ENCODE measurements at places on chromosomes 1 and 21.

DNA sequence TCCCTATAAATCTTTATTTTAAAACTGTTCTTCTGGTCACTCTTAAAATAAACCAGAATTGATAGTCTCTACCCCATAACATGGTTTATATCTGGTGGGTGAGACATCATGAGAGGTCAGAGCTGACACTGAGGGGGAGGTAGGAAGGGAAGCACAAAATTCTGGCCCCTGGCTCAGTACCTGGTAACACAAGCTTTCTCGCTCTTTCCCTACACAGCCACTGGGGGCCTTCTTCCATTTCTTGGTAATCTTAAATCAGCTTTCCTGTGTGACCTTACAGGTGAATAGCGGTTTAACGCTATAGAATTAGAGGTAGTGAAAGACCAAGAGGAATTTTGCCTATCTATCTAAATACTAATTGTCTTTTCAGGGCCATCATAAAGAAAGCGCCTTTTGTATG, 5.4 kb downstream of the CRNN start:
- no peak for DNase-seq

- DNase-seq = no peak
Measured at GRCh38 chr1:154151311-154151710, 3.6 kb downstream of the NUP210L start.

DNA sequence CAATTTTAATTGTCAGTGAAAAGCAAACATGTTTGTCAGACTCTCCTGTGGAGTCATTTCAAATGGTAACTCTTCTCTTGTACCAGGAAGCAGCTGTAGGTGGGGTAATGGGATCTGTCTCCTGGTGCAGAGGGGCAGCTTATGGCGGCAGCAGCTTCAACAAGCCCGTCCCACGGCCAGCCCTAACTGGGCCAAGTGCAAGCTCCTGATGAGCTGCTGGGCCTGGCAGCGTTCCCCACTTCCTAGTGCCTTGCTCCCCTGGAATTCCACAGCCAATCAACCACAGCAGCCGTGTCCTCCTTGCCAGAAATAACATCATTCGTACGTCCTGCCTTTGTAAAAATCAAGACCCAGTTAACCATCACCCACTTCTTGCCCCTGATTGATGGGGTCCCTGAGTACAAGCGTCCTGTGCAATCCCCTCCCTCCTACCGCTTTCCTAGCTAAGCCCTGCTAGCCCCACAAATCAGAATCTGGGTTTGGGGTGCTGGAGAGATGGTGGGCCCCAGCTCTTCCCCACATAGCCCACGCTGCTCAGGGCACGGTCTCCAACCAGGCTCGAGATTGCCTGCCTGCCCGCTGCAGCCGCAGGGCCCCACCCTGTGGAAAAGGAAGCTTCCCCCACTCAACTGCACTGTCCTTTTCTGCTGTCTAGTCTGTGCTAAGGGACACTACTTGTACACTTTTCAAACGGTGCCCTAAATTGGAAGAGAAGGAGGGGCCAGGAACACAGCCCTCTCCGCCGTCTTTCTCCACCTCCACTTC, 61.2 kb downstream of the TOR1AIP2 start:
- no peak for DNase-seq

DNA sequence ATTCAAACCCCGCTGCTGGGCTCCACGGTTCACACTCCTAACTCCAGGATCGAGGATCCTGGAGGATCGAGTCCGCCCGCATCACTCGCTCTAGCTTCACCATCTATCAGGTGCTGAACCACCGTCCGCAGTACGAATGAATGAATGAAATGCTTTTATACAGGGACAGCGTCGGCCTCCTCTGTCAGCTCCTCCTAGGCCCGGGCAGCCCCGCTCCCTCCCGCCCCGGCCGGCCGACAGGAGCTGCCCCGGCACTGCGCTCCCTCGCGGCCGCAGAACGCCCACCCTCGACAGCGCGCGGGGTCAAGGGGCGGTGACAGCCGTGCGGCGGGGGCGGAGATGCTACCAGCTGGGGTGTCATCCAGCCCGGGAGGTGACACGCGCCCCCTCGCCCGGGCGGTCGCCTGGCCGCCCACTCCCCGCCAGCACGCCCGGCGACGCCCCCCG, 520 bp downstream of the ZBTB17 start:
- DNase-seq = peak; percentile 67

- no peak for DNase-seq
Measured at GRCh38 chr1:96772972-96773371, 51.4 kb downstream of the PTBP2 start.

DNA sequence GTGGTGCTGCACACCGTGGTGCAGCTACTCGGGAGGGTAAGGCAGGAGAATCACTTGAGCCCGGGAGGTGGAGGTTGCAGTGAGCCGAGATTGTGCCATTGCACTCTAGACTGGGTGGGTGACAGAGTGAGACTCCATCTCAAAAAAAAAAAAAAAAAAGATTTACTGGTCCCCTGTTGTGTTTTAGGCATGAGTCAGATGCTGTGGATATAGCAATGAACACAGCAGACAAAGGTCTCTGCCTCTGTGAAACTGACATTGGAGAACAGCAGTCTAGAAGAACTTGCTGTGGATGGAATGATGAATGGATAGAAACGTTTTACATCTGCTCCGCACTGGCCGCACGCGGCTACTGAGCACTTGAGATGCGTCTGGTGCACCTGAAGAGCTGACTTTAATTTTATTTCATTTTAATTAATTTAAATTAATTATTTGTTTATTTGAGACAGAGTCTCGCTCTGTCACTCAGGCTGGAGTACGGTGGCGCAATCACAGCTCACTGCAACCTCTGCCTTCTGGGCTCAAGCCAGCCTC, 24.5 kb upstream of the EPHA2 start:
- DNase-seq = no peak

- DNase-seq = no peak
Measured at GRCh38 chr1:161199506-161200139, 769 bp upstream of the ADAMTS4 start.

- no peak for DNase-seq
Measured at GRCh38 chr1:230858918-230859729, 9.2 kb downstream of the C1orf198 start.

GRCh38 chr1:9559673-9560072, 20.4 kb downstream of the SLC25A33 start:
- DNase-seq = no peak

DNA sequence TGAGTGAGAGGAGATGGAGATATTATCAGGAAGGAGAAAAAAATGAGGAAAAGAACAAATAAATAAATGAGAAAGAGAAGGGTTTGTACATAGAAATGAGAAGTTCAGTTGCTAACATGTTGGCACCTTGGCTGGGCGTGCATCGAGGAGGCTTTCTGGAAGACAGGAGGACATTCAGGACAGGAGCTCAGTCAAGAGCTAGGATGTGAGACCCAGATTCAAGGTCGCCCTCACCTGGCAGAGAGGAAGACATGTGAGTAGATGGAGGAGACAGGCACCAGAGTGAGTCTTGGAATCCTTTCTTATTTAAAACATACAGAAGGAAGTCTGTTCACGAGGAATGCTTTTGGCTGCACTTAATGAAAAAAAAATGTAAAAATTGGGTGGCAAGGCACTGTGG, 640.9 kb downstream of the NPHP4 start:
- DNase-seq = no peak

DNA sequence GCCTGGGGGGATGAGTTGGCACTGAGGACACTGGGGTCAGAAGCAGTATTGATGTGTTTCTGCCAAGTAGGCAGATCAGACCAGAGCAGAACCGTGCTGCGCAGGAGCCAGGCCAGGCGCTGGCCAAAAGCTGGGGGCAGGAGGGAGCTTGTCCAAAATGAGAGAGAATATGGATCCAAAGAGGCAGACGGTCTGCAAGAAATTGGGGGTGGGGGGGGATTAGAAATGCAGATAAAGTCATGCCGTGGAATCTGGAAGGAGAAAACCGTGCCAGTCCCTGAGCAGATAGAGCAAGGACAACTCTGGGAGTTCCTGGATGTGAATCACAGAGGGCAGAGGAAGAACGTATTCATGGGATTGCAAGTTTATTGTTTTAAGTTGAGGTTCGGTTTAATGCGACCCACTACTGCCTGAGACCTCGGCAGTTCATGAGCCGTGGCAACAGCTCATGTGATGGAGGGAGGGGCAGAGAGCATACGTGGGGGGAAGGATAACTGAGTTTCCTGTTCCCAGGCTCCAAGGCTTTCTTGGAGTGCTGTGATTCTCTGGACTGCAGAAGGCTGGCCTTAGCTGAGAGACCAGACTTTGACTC, 224.0 kb downstream of the FGGY start:
- no peak for DNase-seq

DNA sequence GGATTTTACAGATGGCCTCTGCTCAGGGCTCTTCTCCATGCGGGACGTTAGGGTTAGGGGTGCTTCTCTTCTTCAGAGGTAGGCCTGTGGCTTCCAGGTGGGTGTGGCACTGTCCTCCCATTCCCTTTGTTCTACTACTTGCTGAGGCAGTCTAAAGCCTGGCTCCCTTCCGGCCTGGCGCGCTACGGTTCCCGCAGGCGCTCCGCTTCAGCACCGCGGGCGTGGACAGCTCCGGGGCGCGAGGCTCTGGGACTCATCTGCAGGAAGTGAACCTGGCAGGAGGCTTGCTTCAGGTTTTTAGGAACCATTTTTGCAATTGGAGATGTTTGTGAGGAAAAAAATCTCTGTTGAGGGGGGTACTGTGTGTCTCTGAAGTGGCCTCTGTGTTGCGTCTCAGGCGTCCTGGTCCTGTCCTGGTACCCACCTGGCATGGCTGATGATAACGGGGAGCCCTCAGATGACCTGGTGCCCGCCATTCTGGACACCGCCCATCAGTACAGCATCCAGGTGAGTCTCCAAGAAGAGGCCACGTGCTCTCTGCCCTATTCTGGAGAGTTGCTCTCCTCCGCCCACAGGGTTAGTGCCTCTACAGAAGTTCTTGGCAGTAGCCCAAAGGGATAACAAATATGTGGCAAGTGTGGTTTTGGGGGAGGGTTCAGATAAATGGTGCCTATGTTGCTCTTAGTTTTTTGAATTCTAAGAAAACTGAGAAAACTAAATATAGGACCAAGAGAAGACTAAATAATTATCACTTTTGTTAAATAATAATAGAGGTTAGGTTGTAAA, 1.9 kb downstream of the MANEAL start:
- peak; percentile 46 for DNase-seq

GRCh38 chr1:74895411-74895810, 162.5 kb downstream of the TYW3 start:
- no peak for DNase-seq

- DNase-seq = no peak
Measured at GRCh38 chr21:36783612-36784374, 84.9 kb downstream of the SIM2 start.

GRCh38 chr1:108120163-108120562, 80.0 kb downstream of the SLC25A24 start:
- DNase-seq = no peak

- no peak for DNase-seq
Measured at GRCh38 chr1:110356379-110356778, 17.2 kb downstream of the RBM15 start.

DNA sequence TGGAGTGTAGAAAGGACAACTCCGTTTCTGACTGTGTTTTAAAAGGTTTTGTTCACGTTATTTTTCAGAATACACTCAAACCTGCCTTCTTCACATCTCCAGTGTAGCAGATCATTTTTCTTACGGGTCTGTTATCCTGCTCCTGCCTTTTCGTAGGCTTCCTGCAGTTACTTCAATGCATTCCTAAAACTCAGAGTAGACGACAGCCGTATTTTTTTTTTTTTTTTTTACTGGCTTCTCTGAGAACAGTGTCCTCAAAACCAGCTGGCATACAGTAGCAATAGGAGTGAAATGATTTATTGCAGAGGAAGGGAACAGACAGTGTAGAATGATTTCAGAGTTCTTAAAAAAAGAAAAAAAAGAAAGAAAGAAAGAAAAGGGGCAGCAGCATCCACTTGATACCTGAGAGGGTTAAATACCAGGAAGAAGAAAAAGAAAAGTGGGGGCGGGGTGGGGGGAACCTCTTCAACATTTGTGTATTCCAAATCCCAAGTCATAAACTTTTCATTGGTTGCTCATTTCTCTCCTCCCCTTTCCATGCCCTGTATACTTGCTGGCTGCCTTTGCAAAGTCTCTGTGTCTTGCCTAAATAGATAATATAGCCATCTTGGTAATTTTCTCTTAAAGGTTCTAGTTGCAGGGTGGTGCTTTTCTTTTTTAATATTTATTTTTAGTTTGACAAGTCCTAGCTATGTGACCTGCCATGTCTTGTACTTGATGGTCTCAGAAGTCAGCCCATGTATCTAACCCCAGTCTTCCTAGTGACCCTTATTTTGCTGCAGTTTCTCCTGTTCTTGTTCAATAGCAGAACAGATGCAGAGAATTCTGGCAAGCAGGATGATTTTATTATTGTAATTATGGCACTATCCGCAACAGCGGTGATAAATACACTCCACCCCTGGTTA, 2.8 kb downstream of the TGFB2 start:
- no peak for DNase-seq

DNA sequence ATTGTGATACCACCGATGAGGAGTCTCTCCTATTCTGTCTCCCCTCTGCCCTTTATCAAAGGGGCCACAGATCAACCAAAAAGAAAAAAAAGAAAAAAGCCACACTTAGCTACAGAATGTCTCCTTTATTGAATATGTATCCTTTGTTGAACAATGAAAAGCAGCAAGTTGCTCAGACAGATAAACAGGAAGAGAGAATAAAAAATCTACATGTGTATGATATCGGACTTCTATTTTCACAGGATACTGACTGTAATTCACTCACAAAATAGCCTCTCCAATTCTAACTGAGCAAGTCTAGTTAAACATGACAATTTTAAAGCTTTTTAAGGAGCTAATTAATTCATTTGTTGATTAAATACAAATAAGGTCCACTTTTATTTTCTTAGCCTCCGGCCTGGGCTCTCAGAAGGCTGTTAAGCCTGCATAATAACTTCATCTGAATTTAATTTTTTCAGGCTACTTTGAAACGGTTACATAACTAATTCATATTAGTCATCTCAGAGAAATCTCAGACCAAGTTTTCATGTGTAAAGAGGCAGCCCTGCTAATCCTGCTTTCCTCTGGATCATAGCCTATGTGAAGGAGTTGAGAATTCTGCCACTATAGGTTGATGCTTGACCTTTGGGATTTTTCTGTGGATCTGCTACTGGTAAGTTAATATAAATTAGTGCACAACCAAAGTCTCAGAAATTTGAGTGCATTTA, 304.1 kb upstream of the NR5A2 start:
- no peak for DNase-seq

GRCh38 chr21:42440187-42440792, 36.6 kb downstream of the UBASH3A start:
- DNase-seq = no peak

GRCh38 chr1:193216920-193217319, 30.5 kb upstream of the B3GALT2 start:
- DNase-seq = no peak
